ENCODE measurements at places on chromosomes 3 and 15. TPM values are rescaled to one million over a fixed set of nuclear protein-coding genes. Genes with fewer than 3 reads are reported as not detected.

The SSUH2 gene
- 0.60 TPM for total RNA-seq

The PXYLP1 gene
- total RNA-seq, result 16.6 TPM

The LRRC34 gene
- not detected for total RNA-seq

The TIPARP gene
- total RNA-seq, result 94.3 TPM

The GPR176 gene
- total RNA-seq, result 8.8 TPM

The ALS2CL gene
- 7.0 TPM for total RNA-seq

The ZMYND10 gene
- 0.94 TPM for total RNA-seq

The PRR20G gene
- 2.8 TPM for total RNA-seq

The SEMA3G gene
- 0.06 TPM for total RNA-seq

The EPHA3 gene
- total RNA-seq, result not detected

The SLC2A2 gene
- total RNA-seq, result not detected

The ZNF80 gene
- total RNA-seq, result not detected

The UACA gene
- total RNA-seq, result 26.4 TPM

The ROBO2 gene
- total RNA-seq, result not detected

The GLDN gene
- 0.08 TPM for total RNA-seq

The MYZAP gene
- total RNA-seq, result 1.3 TPM

The GALK2 gene
- total RNA-seq, result 21.3 TPM

The GOLGA6A gene
- total RNA-seq, result 0.09 TPM

The ANKRD34C gene
- not detected for total RNA-seq

The TLR9 gene
- not detected for total RNA-seq
